DMS 273 treated with DMSO at 0.1 percent for 48 hours (cell line): ENCODE measurements at places on chromosomes 6 and 20.

DNA sequence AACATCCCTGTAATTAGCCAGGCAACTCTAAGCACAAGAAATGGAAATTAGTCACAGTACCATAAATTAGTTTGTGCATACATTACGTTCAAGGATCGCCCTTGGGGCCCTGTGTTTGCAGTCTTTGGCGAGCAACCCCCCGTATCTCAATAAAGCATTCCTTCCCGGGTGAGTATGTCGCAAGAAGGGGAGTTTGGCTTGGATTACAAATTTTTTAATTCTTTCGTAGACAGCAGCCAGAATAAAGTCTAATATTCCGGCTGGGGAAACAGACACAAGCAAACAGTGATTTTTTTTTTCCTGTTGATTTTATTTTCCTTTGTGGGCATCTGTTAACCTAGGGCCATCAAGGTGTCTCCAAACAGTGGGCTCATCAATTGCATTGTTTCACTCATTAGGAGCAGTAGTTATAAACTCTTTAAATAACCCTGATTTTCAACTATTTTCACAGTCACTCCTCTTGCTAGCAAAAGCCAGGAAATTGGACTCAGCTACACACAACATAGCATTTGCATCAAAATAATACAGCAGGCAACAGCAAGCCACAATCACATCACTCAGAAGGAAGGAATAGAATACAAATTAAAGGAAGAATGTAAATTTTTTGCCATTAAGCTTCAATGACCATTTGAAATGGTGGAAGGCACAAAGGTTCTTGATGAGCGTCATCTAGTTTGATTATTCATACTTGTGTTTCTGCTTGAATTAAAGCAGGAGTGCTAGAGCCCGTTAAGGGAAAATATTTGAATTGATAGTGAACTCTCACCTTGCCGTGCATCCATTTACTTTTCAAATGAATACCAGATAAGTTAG, 85.3 kb downstream of the LINC00237 start:
- no peak for DNase-seq

DNA sequence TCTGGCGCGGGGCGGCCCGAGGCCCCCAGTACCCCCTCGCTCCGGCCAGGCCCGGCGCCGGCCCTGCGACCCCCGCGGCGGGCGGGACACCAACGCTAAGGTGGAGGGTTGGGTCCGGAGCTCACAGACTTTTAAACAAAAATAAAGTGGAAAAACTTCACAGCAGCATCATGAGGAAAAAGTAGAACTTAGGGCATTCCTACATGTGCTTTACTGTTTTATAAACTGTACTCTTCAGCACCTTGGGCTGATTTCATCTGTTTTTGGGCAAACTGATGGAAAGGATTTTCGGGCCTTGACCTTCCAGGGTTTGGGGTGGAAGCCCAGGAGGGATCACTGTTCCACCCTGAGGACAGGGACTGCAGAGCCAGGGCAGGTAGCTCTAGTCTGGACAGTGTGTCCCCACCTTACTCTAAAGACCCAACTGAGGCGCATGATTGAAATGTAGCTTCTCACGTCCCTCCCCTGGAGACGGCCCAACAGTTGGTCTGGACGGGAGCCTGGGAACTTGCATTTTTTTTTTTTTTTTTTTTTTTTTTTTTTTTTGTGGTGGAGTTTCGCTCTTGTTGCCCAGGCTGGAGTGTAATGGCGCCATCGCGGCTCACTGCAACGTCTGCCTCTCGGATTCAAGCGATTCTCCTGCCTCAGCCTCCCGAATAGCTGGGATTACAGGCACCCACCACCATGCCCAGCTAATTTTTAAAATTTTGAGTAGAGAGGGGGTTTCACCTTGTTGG, 740 bp downstream of the NELFCD start:
- DNase-seq, result no peak

- DNase-seq, result peak; percentile 76
These were observed 3.5 kb downstream of the MYLK2 start for GRCh38 chr20:31822421-31823330.

- DNase-seq, result no peak
These were observed 192.0 kb downstream of the LRFN2 start for GRCh38 chr6:40395066-40395697.

- no peak for DNase-seq
These were observed 768.8 kb upstream of the SLC35B3 start for GRCh38 chr6:9204171-9204570.

GRCh38 chr6:128538763-128539162, 18.4 kb upstream of the PTPRK start:
- DNase-seq, result no peak

- peak; percentile 84 for DNase-seq
These were observed at the start of the genes RPRD1B and TTI1 for GRCh38 chr20:38033330-38034107. TSS of gene RPRD1B (plus strand) at chr20:38033746. CDS start at chr20:38033948, 202 bp downstream. TSS of gene TTI1 (minus strand) at chr20:38033456. CDS start at chr20:38013816, 19,640 bp downstream.

DNA sequence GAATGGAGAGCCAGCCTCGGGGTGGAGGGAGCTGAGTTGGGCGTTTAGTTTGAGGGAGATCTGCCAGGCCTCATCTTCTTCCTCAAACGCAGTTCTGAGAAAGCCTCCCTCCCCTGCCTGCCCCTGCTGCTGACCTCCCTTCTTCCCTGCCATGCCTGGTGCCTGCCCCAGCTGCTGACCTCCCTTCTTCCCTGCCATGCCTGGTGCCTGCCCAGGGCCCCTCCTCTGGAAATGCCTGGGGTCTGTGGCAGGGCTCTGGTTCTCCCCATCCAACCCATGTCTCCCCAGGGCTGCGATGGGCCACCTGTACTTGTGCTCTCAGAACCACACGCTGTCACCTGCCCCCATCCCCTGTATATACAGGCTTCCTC, 114.6 kb downstream of the VEGFA start:
- DNase-seq, result no peak

GRCh38 chr6:138539876-138540275, 40.6 kb upstream of the NHSL1 start:
- DNase-seq, result no peak

GRCh38 chr6:14732844-14733757, 512.8 kb upstream of the JARID2 start:
- DNase-seq, result no peak

DNA sequence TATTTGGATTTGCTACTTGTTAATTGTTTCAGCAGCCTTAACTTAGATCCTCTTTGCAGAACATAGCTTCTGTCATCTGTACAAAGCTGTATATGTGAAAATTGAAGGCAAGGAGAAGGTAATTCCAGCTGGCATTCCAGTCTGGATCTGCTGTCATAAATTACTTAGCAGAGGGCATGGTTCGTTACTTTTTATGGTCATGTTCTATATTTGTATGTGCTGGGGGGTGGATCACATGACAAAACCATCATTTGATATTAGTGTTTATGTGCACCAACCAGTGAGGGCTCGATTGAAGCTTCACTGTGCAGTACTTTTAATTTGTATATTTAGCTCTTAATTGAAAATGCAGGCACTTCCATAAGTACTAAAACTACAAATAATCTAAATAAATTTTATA, 80.2 kb downstream of the CAP2 start:
- DNase-seq, result peak; percentile 74

GRCh38 chr20:8870652-8871051, 198.2 kb upstream of the PLCB4 start:
- DNase-seq, result no peak

DNA sequence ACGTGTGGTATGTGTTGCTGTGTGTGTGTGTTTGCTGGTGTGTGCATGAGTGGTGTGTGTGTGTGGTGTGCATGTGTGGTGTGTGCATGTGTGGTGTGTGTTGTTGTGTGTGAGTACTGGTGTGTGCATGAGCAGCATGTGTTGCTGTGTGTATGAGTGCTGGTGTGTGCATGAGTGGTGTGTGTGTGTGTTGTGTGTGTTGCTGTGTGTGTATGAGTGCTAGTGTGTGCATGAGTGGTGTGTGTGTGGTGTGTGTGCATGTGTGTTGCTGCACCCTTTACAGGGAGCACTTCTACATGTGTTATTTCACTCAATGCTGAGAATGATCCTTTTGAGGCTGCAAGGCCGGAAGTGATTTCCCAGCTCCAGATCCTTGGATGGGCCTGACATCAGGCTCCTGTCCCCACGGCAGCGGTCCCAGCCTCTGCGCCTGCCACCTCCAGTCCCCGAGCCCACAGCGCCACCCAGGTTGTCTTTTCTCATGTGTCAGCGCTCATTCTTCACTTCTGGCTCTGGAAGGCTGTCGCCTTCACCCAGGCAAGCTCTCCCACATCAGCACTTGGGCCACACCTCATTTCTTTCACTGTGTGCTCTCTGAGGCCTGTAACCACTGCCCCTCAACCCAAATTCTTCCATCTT, 2.6 kb downstream of the NPEPL1 start:
- no peak for DNase-seq

DNA sequence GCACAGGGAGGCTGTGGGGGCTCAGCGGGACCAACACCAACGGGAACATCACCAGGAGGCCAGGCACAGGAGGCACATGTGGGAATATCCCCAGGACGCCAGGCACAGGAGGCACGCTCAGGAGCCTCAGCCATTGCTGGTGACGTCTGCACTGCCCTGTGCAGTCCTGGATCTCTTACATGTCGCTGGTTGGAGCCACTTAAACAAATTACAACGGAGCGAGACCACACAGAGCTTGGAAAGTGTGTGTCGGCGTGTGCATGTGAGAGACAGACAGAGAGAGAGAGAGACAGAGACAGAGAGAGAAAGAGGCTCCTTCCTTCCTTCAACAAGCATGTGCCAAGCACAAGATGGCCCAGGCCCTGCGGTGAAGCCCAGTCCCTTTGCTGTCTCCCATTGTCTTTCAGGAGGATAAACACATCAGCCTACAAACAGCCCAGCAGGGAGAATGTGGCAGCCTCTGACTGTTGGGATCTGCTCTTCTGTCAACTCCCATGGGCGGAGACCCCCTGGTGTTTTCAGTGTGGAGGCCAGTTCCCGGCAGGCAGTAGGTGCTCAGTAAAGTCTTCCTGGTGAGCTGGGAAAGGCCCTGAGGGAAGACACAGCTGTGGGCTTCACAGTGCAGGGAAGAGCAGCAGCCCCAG, 112.7 kb upstream of the THBS2 start:
- DNase-seq, result no peak

- no peak for DNase-seq
These were observed 55.0 kb upstream of the TBXT start for GRCh38 chr6:166222631-166223030.

- DNase-seq, result no peak
These were observed 8.2 kb downstream of the NPEPL1 start for GRCh38 chr20:58700823-58701222.

DNA sequence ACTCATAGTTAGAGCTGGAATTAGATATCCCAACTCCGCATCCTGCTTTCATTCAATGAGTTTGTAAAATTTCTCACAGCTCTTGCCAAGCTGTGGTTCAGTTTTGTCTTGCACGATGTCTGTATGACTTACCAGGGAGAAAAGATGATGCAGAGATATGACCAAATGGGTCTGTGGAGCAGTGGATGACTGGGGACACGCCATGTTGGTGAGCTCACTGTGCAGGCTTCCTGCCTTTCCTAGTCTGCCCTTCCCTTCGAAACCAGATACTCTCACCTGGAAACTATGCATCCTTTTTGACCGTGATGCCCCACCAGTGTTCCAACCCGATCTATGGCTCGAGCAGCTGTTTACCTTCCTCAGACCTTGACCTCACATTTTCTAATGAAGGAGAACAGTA, 262.7 kb upstream of the BMP2 start:
- no peak for DNase-seq

DNA sequence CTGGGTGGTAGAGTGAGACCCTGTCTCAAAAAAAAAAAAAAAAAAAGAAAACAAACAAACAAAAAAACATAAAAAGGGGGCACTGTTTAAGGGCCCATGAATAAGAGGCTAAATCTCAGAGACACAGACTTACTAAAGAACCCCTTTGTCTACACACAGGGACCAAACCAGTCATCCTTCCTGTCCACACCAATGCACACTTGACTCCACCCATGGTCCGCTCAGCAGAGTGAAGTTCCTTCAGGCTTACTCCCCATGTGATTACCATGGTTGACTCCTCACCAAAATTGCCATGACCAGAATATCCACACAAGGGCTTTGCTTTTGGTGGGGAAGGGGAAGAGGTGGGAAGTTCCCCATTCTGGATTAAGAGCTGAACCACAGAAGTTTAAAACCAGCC, 19.4 kb upstream of the REPS1 start:
- DNase-seq, result no peak

DNA sequence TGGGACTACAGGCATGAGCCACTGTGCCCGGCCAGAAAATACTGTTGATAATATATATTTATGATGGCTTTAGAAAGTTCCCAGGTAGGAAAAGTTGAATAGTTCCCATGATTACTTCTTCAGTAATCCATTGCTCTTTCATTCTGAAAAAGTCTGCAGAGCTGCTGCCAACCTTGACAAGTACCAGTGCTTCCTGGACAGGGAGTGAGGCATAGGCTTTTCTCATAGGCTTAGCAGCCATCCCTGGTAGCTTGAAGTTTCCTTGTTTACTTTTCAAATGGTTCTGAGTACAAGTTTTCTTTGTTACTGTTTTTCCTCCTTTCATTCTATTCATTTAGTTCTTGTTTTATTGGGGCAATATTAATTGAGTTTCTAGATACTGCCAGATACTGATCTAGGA, 7.8 kb downstream of the RWDD1 start:
- DNase-seq, result no peak

DNA sequence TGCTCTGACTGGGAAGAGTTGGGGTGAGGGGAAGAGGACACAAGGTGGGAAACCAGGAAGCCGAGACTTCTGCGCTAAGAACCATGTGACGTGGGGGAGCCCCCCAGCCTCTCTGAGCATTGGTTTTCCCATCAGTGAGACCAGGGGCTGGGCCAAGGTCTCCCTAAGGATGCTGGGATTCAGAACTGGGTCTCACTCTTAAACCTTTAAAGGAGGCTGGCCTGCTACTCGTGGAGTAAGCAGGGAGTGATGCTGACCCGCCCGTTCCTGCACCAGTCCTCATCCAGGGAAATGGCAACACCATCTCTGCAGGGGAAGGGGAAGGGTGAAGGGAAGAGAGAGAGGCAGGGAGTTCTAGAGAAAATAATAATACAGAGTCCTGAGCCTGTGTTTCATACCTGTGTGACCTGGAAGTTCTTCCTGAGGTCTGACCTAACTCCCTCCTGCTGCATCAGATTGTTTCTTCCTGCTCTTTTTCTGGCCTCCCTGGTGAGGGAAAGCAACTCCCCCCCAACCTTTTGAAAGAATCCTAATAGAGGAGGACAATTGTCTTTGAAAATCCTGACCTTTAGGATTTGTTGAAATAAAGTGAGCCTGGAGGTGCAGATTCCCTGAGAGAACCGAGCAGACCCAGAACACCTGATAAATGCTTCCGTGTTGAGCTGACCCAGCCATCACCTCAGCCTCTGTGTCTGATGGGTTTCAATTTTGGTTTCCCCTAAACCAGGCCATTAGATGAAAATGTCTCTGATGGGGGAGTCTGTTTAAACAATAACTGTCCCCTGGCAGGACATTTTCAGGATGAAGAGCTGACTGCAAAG, 3.0 kb upstream of the GRM4 start:
- no peak for DNase-seq

- no peak for DNase-seq
These were observed at the start of gene RAD21L1 for GRCh38 chr20:1225783-1226654. TSS of gene RAD21L1 (plus strand) at chr20:1226044. CDS start at chr20:1228454, 2,410 bp downstream.

DNA sequence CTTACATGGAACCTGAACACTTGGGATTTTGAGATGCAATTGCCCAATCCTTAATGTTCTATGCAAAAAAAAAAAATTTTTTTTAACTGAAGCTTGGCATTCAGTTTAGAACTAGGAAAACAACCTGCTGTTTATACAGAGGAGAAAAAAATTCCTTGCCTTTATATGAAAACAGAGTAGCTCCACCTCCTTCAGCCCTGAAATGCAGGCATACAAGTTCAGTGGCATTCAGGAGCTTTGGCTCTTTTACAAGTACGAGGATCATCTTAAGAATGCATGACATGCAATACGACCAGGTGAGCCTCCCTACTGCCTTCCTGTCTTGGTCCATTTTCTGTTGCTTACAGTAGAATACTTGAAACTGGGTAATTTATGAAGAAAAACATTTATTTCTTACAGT, 20.4 kb downstream of the PAX1 start:
- DNase-seq, result no peak

- no peak for DNase-seq
These were observed 74.0 kb upstream of the PROKR2 start for GRCh38 chr20:5390720-5391119.
